ENCODE measurements at places on chromosomes 16 and 17. TPM values are rescaled to one million over a fixed set of nuclear protein-coding genes. Genes with fewer than 3 reads are reported as not detected.

Gene DNASE1
- total RNA-seq = 35.7 TPM

DNA sequence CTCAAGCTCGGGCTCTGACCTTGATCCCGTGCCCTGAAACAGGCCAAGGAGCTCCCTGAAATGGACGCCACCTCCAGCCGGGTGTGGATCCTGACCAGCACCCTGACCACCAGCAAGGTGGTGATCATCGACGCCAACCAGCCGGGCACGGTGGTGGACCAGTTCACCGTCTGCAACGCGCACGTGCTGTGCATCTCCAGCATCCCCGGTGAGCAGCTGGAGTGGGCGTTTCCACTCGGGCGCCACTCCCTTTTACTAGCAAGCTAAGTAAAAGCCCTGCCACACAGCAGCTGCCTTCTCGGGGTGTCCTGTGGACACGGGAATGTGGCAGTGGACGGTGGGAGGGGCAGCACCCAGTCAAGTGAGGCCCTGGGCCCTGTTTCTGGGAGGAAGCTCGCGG lies 6.4 kb downstream of the NME3 start:
- DNase-seq = no peak

Gene TMIGD1
- total RNA-seq = 0.24 TPM

DNA sequence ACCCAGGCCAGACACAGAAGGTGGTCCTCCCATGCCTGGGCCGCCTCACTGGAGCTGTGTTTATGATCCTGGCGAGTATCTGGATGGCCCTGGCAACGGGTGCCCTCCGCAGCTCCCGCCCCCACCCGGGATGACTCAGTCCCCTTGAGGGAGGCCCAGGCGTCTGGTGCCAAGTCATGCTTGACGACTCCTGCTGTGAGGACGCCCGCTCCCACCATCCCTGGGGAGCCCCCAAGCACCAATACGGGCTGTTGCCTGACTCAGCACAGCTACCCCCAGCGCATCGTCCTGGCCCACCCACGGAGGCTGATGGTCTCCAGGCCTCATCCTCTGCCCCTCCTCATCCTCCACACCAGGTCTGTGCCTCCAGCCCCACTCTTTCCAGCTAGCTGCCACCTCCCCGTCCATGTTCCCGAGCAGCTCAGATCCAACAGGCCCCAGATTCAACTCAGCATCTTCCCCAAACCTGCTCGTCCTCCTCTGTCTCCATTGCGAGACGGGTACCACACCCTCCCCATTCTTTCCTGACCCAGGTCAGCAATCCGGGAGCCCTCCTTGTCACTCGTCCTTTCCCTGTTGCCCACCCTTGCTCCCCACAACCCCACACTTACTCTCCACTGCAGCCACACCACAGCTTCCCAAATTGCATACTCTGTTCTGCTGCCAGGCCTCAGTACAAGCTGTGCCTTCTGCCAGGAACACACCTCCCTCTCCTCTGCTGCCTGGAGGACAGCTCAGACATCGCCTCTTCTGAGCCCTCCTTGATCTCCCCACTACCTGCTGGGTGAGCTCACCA lies 2.6 kb downstream of the CAMKK1 start:
- DNase-seq = no peak

DNA sequence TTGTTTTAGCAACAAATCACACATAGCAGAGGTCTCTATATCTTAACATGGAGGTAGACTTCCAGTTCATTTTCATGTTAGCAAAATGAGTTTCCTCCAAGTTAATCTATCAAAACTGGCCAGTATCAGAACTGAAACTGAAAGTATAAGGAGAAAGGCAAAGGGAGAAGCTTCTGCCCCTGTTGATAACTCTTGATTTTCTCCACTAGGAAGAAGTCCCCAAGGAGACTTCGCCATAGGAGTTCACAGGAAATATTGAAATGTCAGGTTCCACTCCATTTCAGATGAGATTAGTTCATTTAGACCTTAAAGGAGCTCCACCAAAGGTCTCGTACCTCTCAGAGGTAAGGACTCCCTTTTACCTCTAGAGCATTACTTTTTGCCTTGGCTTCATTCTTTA lies 1.2 kb upstream of the OGFOD3 start:
- no peak for DNase-seq

Gene CES1
- 2.1 TPM for total RNA-seq

DNA sequence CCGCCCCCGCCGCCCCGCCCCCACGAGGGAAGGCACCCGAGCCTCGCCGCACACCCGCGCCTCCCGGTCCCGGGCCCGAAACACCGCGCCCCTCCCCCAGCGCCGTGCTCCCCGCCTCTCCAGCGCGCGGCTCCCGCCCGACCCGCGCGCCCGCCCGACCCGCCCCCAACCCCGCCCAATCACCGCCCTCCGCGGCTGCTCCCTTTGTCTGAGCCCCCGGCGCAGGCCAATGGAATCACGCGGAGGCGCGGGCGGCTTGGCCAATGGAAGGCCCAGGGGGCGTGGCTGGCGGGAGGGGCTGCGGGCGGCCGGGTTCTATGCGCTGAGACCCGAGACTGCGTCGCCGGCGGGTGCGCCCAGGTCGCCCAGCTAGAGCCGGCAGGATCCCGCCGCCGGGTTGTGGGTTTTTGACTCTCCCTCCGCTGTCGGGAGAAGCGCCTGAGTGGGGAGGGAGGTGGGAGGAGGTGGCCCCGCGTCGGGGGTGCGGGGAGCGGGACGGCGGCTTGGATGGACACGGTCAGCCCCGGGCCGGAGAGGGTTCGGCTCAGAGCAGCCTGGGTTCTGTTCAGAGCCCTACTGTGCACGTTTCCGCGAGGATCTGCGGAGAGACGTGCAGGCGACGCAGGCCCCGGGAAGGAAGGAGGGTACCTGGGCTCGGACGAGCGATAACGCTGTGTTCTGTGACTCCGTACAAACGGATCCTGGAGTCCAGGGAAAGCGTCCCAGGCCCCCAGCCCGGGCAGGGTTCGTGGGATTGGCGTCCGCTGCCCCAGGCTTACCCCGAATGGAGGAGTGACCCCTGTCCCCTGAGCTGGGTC lies 49.0 kb upstream of the BAHCC1 start:
- DNase-seq = peak; percentile 100

Gene SYT17
- 10.7 TPM for total RNA-seq

GRCh38 chr16:87725596-87726235 lies 40.1 kb downstream of the KLHDC4 start:
- DNase-seq = no peak

DNA sequence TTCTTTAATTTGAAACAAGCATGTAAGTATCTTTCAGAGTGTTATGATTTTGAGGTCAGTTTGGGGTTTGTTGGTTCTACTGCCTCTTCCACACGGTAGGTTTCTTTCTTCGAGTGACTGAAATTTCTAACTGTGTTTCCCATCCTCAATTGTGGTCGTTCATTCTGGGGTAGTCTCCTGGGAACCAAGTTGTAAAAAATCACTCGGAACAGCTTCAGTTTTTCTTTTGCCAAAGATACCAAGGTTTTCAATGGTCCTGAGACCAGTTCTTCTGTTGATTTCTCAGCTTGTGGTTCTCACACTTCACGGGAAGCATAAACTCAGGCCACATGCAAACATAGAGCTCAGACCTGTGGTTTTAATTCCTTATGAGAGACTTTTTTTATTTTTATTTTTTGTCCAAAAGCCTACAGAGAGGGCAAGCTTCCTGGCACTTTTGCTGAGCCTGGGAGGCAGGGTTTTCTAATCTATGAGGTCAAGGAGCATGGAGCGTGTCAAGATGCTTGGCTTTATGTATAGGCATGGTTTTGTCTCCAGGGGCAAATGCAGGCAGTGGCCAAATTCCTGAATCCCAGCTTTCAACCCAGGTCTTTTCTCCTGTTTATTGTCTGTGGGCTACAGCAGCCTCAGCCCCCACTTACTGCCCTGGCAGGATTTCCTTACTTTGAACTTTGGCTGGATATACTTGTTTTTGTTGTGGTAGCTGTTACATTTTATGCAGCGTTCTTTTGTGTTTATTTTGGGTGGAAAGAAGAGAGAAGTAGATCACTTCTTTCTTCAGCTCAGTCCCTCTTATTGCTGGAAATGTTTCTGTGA lies 32.9 kb downstream of the HS3ST3A1 start:
- DNase-seq = no peak

Gene SMTNL2
- 25.5 TPM for total RNA-seq

GRCh38 chr17:77894126-77894956 lies 64.2 kb upstream of the TNRC6C start:
- DNase-seq = no peak

- no peak for DNase-seq
Measured at GRCh38 chr17:45093444-45094110, 32.5 kb downstream of the NMT1 start.

Gene TBC1D3E
- not detected for total RNA-seq

GRCh38 chr17:11238705-11239104 lies 2.3 kb upstream of the SHISA6 start:
- no peak for DNase-seq

GRCh38 chr16:88287219-88287618 lies 95.5 kb upstream of the ZNF469 start:
- no peak for DNase-seq

Gene IGSF6
- not detected for total RNA-seq

DNA sequence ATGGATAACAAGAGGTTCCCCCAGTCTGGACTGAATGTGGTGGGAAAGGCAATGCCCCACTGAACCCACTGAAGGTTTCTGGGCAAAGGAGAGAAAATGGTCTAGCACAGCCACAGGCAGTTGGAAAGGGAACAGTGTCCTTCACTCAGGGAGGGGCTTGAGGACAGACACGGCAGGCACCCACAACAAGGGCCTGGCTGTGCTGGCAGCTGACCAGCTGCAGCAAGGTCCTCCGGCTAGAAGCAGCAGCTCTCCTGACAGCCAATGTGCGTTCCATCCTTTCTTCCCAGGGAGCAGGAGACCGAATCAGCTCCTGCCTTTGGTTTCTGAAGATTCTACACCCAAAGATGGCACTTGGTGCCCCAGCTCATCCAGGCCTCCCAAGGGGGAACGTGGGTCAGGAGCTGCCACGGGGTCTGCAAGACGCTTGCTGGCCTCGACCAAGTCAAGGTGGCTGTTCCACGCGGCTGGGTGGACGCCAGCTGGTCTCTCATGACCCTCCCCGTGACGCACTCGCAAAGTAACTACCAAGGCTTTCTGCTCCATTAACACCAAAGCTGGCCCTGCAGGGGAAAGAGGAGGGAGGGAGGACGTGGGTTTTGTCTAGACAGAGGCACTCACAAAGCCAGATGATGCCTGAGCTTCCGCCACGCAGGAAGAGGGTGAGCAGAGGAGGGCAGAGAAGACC lies 11.1 kb downstream of the ABR start:
- DNase-seq = no peak

DNA sequence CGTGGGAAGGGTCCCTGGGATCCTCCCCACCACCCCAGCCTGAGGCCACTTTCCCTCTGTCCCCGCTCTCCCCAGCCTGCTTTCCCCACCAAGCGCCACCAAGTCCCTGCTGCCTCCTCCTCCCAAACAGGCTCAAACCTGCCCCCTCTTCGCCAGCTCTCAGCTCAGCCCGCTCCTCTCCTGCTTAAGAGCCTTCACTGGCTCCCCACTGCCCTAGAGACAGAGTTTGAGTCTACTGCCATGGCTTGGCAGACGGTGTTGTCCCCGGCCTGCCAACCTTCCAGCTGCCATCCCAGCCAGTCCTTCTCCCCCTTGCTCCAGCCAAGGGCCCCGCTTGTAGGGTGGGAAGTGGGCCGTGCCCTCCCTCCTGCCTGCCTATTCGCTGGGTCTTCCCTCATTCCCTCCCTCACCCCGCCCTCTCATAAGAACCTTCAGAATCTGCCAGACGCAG lies 11.1 kb downstream of the IL4R start:
- no peak for DNase-seq

DNA sequence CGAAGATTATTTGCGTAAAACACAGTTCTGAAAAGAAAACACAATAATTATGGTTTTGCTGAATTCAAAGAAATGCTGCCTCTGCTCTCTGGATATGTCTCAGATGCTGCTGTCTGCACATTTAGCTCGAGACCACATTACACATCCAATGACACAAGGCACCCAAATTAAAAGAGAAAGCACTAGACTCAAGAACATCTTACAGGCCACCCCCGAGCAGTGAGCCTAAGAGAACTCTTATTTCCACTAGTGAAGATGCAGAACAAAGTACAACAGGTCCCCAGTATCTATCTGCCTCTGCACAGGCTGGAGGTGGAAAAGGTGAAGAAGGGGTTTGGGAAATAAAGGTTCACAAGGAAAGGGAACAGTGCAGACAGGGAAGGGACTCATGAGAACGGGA lies 33.5 kb downstream of the GRB2 start:
- DNase-seq = no peak

GRCh38 chr16:49510654-49511305 lies 137.2 kb downstream of the C16orf78 start:
- DNase-seq = no peak

GRCh38 chr17:17783825-17784656 lies 52.7 kb downstream of the SREBF1 start:
- no peak for DNase-seq

DNA sequence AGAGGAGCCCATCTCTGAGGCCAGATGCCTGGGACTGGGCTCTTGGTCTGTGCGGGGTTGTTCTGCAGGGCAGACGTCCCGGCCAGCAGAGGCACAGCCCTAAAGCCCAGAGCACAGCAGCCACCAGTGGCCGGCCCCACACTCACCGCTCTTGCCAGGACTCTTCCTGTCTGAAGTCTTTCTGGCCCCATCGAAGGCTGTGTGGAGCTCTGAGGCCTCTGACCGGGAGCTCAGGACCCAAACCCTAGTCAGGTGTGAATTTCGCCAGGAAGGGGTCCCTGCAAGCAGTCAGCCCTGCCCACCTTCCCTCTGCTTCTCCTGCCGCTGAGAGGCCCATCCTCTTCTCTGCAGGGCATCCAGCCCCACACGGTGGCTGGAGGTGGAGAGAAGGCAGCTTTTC lies 10.7 kb downstream of the ACSF3 start:
- no peak for DNase-seq

- DNase-seq = no peak
Measured at GRCh38 chr17:18121144-18121910, 12.8 kb downstream of the MYO15A start.

Gene C17orf50
- total RNA-seq = not detected

DNA sequence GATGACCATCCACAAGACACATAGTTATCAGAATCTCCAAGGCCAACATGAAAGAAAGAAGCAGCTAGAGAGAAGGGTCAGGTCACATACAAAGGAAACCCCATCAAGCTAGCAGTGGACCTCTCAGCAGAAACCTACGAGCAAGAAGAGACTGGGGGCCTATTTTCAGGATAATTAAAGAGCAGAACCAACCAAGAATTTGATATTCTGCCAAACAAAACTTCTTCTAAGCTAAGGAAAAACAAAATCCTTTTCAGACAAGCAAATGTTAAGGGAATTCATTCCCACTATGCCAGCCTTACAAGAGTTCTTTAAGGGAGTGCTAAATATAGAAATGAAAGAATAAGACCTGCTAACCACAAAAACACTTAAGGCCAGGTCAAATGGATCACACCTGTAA lies 47.8 kb downstream of the ITFG1 start:
- DNase-seq = no peak

- no peak for DNase-seq
Measured at GRCh38 chr17:31596382-31597323, 205.2 kb downstream of the RAB11FIP4 start.

Gene GLP2R
- total RNA-seq = not detected

Gene CHST6
- total RNA-seq = 6.0 TPM

GRCh38 chr17:36524428-36524876 lies 10.2 kb downstream of the MYO19 start:
- DNase-seq = peak; percentile 29

Gene DNASE1L2
- total RNA-seq = 2.6 TPM

- no peak for DNase-seq
Measured at GRCh38 chr17:69723316-69723715, 308.8 kb downstream of the MAP2K6 start.

- DNase-seq = no peak
Measured at GRCh38 chr17:44113382-44113781, 10.1 kb downstream of the HDAC5 start.
